Stimulated activated CD4-positive, alpha-beta T cell treated with anti-CD3 and anti-CD28 coated beads, Interleukin-1b, Interleukin-23, amount 100 ng/mL, for 1 hour (primary cell): ENCODE measurements at places on chromosomes 5 and 9.

DNA sequence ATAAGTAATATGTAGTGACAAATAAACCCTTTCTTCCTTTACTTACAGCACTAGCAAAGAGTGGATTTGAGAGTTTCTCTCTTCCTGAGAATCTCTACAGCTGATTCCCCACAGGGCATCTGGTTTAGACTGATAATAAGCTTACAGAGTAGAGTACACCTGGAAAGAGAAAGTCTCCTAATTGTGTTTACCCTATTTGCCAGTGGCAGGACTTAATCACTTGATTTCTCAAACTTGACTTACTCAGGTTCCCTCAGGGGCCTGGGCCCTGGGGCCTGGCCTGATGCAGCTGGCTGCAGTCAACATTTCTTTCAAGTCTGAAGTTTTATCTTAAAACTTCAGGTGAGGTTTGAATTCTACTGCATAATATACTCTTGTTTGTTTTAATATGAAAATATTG is 38.0 kb upstream of the UBTD2 start:
- DNase-seq, result no peak

DNA sequence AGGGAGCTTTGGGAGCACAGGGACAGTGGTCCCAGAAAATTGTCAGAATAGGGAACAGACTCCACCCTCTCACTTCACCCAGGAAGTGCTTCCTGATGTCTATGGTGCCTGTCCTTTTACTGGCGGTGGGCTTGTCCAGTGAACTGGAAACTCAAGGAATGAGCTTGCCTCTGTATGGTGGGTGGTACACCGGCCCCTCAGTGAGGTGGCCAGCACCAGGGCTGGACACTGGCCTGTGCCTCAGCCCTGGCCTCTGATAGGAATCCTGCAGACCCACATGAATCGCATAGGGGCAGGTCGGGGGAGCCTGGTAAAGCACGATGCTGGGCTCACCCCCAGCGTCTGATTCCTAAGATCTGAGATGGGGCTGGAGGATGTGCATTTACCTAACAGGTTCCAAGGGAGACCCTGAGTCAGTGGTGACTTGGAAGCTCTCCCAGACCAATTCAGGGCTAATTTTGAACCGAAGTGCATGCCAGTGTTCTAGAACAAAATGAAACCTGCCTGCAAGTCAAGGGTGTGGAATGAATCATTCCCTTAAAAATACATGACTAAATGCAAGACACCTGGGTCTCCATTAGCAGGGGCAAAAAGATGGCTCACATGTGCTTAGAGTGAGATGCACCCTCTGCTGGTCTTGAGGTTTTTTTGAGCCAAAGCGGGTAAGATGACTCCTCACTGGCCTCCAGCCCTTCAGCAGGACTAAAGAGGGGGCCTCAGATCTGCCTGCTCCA is 178.3 kb downstream of the HSPA4 start:
- no peak for DNase-seq

- DNase-seq, result no peak
Observed at GRCh38 chr5:90408571-90409317, 812 bp downstream of the CETN3 start.

- DNase-seq, result no peak
Observed at GRCh38 chr5:38808666-38809343, 37.0 kb upstream of the OSMR start.

GRCh38 chr5:9954869-9955268 is 294.8 kb downstream of the ATPSCKMT start:
- DNase-seq, result no peak

DNA sequence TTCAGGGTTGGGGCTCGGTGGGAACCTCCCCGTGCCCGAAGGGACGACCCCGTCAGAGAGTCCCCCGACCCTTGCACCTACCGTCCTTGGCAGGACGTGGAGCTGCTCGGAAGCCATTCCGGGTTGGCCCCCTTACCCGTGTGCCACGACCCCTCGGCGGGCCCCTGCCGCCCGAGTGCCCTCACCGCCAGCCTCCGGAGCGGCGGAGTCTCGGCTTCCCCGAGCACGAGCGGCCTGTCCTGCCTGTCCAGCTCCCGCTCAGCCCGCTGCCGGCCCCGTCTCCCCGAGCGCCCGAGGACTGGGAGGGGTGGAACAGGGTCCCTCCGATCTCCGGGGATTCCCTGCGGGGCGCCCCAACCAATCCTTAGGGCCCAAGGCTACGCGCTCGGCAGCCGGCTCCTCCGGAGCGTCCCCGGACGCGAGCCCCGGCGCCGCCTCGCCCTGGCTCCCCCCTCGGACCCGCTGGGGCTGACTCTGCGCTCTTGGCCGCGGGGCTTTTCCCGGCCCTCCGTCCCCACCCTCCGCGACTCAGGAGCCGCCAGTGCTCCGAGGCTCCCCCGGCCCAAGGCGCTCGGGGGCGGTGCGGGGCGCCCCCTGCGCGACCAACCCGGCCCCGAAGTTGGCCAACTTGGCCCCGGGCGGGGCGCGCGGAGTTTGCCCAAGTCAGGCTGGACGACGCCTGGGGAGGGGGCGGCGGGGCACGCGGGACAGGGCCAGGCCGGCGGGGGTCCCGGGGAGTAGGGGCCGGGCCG is 654 bp downstream of the ADAMTS2 start:
- no peak for DNase-seq
